ENCODE measurements at places on chromosomes 7 and 10.

- no peak for DNase-seq
Measured at GRCh38 chr10:58969576-58969975, 206.9 kb upstream of the PHYHIPL start.

- no peak for DNase-seq
Measured at GRCh38 chr7:130377178-130377577, 3.1 kb upstream of the CPA1 start.

DNA sequence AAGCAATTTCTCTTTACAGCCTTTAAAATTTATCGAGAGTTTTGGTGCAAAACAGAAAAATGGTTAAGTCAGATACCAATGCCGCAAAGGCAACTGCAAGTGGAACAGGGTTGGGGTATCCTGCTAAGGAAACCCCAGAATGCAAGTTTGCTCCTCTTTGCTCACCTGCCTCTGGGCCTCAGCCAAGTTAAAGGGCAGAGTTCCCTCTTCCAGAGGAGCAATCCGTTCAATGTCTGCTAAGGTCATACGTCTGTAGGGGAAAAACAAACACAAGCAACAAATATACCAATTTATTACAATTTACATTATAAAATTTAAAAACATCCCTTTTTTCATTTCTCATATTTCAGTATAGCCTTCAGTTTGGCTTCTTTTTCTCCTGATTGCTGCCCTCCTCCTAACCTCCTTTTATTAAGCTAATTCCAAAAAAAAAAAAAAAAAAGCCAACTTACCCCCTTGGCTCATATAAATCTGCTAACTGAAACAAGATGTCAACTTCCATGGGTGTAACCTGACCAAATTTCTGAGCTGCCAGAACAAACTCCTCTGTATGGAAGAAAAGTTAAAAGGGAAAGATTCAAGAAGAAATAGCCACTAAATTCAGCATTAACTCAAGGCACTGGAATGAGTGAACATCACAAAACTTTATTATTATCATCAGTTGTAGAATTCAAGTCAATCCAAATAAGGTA lies 132.6 kb downstream of the SLC25A13 start:
- no peak for DNase-seq

- DNase-seq: peak; percentile 27
Measured at GRCh38 chr10:124992462-124993344, 50.8 kb downstream of the ZRANB1 start.

- DNase-seq: no peak
Measured at GRCh38 chr7:116673457-116673865, 1.5 kb downstream of the MET start.

DNA sequence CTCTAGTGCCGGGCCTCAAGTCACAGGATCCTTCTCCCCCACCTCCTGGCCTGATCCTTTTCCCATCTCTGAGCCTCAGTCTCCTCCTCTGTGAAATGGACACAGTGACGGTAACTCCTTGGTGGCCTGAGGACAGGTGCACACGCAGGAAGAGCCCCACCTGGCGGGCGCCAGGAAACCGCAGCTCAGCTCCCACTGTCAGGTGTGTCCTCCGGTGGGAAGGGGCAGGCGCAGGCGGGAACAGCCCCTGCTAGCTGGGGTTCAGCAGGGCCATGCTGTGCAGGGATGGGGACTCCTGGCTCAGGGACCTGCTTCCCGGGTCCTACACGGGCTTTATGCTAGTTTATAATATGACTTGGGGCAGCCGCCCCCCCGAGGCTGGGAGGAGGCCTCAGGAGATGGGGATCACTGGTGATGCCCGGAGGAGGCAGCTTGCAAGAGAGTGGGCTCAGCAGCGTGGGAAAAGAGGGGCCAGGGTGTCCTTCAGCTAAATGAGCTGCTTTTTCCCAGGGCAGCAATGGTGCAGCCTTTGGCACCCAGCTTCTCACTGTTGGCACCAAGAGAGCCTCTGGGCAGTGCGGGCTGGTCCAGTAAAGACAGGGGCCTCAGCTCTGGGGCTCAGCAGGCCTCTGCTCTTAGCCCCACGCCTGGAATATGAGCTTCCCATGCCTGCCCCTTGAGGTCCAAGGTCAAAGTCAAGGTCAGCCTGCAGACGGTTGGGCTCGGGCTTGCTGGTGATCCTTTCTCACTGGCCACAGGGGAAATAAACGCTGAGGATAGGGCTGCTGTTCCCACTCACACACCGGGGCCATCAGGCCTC lies 68.0 kb upstream of the FAM20C start:
- no peak for DNase-seq
